Fibroblast of gingiva (primary cell): ENCODE measurements at places on chromosomes 6 and 20.
A peak's percentile ranks its signal among the peaks of the same experiment; 100 is the strongest.

- no peak for DNase-seq
Observed at GRCh38 chr20:37461405-37461804, 59.6 kb upstream of the NNAT start.

DNA sequence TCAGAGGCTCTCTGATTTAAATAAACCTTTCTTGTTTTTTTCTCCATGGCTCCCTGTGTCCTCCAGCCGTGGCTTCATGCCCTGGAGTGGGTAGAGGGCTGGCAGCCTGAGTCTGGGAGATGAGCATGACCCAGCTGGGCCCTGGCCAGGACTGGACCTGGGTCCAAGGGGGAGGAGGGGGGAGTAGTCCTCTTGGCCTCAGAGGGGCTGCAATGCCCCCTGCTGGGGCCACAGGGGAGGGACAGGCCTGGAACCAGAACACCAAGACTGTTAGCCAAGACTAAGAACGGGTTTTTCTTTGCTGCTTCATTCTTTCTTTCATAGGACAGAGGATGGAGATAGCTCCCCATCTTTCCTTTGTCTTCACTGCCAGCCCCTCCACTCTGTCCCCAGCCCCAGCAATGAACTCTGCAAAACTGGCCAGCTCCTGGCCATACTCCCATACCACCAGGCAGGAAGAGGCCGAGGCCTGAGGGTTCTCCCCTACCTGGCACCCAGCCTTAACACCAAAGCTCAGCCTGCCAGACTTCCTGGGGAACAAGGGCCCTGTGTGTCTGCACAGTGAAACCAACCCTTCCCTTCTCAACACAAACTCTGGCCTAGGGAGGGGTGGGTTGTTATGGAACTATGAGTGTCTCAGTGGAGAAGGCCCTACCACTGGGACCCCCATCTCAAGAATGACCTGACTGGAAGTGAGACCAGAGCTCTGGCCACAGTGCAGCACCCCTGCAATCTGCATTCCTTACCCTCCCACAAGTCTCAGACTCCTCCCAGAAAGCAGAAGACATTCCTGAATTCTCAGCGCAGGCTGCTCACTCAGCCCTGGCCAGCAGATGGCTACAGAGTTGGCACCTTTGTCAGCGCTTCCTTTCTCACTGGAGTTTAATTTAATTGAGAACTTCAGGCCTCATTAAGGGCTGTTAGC lies 11.0 kb downstream of the SLC29A1 start:
- peak; percentile 82 for DNase-seq

DNA sequence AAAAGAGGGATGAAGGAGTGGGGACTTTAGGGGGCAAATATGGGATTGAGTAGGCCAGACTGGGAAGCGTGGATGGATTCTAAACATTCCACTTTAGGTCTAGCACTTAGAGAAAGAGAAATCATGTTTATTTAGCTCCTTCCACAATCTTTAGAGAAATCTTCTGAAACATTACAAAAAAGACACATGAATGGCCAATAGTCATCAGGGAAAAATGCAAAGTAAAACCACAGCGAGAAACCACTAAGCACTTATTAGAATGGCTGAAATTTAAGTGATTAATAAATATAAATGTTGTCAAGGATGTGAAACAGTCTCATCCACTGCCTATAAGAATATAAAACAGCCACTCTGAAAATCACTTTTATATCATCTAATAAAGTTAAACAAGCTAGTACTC lies 46.9 kb downstream of the HLA-A start:
- no peak for DNase-seq

DNA sequence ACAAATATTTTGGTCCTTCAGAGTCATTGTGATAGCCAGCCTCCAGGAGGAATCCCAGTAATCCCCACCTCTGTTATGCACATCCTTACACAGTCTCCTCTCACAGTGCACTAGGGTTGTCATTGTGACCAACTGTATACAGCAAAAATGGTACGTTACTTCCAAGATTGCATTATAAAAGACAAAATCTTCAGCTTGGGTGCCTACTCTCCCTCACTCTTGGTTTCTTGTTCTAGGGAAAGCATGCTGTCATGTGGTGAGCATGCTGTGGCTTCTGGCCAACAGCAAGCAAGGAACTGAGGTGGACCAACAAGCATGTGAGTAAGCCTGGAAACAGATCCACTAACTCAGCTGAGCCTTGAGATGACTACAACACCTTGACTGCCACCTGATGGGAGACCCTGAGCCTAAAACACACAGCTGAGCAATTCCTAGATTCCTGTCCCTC lies 130.1 kb upstream of the DST start:
- peak; percentile 70 for DNase-seq

DNA sequence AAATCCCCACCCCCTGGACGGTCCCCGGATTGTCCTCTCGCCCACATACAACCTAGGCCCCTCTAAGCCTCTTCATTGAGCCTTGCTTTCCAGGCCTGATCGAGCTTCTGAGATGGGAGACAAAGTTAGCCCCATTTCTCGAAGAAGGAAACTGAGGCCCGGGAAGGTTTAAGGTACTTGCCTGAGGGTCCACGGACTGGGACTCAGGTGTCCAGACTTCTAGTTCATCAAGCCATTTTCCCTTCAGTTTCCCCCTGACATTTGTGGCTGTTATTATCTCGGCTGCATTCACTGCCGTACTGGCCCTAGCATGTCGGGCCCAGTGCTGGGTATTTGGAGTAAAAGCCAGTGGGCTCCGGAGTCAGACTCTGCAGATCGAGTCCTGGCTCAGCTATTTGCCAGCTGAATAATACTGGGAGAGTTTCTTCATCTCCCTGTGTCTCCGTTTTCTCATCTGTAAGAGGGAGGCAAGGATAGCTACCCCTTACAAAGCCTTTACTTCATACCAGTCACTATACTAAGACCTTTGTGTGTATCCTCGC lies 633 bp downstream of the RPRD1B start:
- no peak for DNase-seq

- no peak for DNase-seq
Observed at GRCh38 chr6:19041906-19042305, 654.8 kb downstream of the RNF144B start.
